Natural killer cell (primary cell): ENCODE measurements at places on chromosomes 2 and 18. TPM values are rescaled to one million over a fixed set of nuclear protein-coding genes. Genes with fewer than 3 reads are reported as not detected.

Gene KLHL29
- total RNA-seq = 0.24 TPM

Gene GALNT14
- total RNA-seq = not detected

Gene DSG1
- not detected for total RNA-seq

Gene FAM228A
- total RNA-seq = 0.34 TPM

Gene CENPO
- total RNA-seq = 11.2 TPM

Gene INHBB
- not detected for total RNA-seq

Gene CPO
- not detected for total RNA-seq

Gene UCN
- total RNA-seq = 2.4 TPM

Gene LIMS3
- 0.48 TPM for total RNA-seq

Gene CDCA7
- 1.4 TPM for total RNA-seq

Gene SLC4A3
- total RNA-seq = 0.15 TPM

Gene B4GALT6
- total RNA-seq = 18.6 TPM

Gene SUPT7L
- total RNA-seq = 52.2 TPM

Gene CDH7
- total RNA-seq = not detected

DNA sequence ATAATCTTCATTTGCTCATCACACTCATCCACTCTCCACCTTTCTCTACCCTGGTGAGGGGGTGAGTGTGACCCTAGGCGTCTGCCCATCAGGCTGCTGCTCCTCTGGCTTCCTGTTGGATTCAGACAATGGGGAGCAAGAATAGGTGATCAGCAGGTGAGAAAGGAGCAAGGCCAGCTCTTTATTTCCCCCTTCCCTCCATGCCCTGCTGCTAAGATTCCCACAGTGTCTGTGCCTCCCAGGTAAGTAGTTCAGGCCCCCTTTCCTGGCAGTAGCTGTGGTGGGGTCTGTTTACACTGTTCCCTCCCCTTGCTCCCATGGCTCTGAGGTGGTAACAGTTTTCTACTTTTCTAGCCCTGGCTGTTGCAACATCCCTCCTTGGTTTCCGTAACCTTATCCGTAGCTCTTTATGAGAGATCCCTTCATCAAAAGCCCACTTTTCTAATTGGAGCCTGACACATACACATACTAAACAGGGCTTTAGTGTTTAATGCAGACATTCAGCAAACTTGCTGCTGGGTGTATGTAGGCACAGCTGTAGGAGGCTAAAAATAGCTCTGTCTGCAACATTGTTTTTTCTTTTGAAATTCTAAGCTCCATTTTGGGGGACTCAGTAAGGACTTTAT lies 27.5 kb downstream of the MAP2 start:
- no peak for DNase-seq

GRCh38 chr2:230503798-230504197 lies 87.8 kb downstream of the SP100 start:
- DNase-seq = no peak

GRCh38 chr2:122636097-122636496 lies 880.6 kb downstream of the TSN start:
- DNase-seq = no peak

GRCh38 chr2:161843936-161844335 lies 219.7 kb downstream of the SLC4A10 start:
- no peak for DNase-seq

GRCh38 chr2:200677721-200678532 lies 92.1 kb downstream of the AOX1 start:
- DNase-seq = no peak

- no peak for DNase-seq
Measured at GRCh38 chr2:213766062-213766461, 481.8 kb downstream of the SPAG16 start.

DNA sequence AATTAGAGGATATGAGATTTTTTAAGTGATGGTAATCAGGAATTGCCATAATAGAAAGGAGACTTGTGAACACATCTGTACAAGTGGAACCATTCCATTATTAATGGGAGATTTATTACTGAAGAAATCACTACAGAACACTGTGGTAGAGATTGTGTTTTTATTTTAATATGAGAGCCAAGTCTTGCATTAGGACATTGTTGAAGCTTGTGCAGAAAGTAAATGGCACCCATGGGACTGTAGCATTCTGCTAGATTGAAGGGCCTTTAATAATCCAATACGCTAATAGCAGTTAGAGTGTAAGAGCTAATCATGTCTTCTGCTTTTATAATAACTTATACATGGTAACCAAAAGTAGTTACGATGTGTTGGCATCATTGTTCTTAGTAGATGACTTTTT lies 83.6 kb downstream of the VRK2 start:
- no peak for DNase-seq

- no peak for DNase-seq
Measured at GRCh38 chr2:39837856-39838453, 58.9 kb upstream of the THUMPD2 start.

DNA sequence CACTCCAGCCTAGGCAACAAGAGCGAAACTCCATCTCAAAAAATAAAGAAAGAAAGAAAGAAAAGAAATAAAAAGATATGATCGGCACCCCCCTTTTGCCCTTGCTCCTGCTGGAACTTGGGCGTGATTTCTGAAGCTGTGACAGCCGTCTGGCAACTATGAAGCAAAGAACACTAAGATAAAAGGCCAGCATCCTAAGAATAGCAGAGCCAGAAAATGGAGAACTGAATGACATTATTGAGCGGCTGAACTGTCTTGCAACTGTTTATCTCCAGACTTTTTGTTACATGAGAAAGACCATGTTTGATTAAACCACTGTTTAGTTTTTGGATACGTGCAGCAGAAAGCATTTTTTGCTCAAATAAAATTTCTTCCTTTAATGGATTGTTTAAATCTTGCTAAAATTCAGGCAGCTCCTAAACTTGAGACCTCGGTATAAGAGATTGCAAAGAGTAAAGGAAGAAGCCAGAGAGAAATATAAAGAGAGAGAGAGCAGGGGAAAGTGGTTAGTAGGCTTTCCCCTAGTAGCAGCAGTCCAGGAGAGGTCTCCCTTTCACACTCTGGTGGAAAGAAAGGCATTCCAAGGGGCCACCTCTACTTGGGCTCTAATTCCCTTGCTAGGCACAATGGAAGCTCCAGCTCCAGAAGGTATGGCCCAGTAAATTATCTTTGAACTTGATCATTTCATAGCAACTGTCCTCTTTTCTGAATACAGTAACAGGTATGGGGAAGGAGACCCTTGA lies 8.2 kb upstream of the MBD2 start:
- DNase-seq = no peak

GRCh38 chr2:143684551-143685320 lies 555.5 kb downstream of the ARHGAP15 start:
- no peak for DNase-seq

GRCh38 chr2:222433332-222434173 lies 9.2 kb downstream of the SGPP2 start:
- DNase-seq = no peak

DNA sequence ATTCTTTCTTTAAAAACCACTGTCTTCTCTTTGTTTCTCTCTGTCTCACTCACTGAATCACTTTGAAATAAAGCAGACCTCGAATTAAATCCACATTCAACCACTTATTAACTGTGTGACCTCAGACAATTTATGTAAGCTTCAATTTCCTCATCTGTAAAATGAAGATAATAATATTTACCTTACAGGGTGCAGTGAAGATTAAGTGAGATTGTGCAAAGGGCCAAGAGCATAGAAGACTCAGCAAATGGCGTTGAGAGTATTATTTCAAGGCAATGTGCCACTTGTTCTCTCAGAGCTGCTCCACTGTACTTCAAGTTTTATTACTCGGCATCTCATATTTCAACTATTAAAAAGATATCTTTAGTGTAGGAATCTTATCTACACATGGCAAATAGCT lies 454.2 kb upstream of the HNRNPA3 start:
- DNase-seq = no peak

DNA sequence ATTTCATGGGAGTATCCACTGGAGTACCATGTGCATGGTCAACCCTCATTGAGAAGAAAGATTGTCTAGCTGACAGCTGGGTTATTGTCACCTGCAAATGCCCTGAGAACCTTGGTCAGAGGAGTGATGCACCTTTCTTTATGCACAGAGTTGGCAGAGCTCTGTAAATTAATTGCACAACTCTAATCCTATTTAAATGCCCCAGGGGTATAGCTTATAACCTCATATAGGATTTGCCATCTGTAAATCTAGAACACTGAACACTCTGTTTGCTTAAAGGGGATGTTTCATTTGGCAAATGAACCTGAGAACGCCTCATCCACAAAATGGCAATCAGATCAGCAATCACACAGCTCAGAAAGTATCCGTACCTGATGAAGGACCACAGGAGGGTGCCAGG lies 71.8 kb upstream of the SP5 start:
- DNase-seq = no peak

DNA sequence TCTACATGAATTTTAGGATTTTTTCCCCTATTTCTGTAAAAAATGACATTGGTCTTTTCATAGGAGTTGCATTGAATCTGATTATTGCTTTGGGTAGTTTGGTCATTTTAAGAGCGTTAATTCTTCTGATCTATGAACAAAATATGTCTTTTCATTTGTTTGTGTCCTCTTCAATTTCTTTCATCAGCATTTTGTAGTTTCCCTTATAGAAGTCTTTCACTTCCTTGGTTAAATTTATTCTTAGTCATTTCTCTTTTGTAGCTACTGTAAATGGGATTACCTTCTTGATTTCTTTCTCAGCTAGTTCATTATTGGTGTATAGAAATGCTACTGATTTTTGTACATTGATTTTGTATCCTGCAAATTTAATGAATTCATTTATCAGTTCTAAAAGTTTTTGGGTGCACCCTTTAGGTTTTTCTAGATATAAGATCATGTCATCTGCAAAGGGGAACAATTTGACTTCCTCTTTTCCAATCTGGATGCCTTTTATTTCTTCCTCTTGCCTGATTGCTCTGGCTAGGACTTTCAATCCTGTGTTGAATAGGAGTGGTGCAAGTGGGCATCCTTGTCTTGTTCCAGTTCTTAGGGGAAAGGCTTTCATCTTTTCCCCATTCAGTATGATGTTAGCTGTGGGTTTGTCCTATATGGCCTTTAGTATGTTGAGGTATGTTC lies 36.6 kb upstream of the AAK1 start:
- DNase-seq = no peak

DNA sequence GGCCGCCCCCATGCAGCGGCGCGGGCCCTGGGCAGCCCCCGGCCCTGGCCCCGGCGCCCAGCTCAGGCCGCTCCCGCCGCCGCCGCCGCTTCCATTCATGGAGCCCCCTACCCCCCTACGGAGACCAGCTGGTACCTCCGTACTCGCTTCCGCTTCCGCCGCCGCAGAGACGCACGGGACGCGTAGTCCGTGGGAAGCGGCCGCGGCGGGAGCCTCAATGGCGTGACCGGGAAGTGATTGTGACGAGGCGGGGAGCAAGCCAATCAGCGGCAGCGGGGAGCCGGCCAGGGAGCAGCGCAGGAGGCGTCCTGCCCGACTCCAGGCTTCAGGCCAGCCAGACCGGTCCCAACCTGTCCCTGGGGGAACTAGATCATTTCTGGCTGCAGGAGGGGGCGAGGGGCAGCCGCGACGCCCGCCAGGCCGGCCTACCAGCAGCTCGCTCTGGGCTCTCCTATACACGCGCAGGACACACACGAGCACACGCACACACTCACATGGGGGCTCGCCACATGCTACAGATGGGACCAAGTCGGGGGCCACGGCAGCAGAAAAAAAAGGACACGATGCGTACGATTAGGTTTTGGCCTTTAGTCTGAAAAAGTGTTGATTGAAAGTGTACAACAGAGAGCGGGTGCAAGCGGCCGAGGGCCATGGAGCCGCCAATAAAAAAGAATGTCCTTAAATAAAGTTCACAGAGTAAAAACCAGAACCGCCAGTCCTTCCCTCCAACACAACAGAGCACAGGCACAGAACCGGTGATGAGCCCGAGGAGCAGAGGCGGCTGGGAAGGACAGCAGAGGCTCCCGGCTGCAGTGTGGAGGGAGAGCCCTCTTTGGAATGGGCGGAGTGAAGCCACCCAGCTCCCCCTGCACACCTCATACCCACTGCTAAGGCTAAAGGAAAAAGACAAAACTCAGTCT lies at the start of gene ZNF513:
Gene ZNF513 (minus strand): TSS at position 109 of the 920 bp plus-strand sequence. CDS start 208 bp downstream, outside the sequence.
- peak; percentile 94 for DNase-seq

DNA sequence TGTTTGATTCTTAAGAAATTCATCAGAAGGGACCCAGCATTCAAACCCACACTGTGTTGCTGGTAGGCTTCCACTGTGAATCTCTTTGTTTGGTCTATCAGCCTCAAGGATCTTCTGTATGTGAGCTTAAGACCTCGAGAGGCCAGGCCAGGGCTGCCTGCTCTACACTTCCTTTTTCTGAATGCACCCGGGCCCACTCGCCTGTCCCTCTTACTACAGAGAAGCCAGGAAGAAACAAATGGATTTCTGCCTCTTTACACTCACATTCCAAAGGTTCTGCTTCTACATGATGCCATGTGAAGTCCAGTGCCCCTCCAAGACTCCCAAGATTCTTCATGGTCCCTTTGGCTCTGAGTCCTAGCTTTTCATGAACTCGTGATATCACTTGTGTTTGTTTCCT lies 25.4 kb upstream of the MRPL19 start:
- DNase-seq = no peak

DNA sequence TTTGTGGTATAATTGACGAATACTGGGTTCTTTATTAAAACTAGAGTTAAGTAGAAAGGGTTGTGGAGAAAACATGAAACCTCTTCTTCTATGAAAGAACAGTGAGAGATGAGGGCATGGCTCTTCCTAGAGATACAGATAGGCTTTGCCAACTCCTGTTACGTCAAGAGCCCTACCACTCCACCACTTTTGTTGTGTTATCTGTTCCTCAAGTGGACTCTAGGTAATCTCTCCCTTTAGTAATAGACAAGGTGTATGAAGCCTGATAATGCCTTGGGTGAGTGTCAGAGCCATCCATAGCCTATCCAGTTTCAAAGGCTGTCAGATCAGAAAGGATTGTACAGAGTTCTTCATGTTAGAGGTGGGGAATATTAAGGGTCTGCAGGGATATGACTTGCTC lies 176.4 kb downstream of the SETBP1 start:
- DNase-seq = no peak

DNA sequence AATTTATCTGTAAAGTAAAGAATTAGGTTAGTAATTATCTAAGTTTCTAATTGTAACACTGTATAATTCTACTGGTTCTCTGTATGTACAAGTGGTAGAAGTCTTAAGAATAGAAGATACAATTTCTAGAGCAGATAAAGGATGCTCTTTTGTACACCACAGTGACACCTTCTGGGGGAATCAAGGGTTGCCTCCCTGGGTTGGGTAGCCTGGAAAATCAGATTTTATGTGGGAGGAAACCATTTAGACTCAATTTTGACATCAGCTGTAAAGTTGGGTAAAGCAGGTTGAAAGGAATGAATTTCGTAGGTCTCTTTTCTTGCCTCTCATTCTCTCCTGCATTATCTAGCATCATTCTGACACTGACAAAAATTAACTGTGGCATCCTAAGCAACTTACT lies 354.8 kb downstream of the DCC start:
- no peak for DNase-seq

- DNase-seq = no peak
Measured at GRCh38 chr18:62809900-62810299, 94.6 kb downstream of the PHLPP1 start.

- no peak for DNase-seq
Measured at GRCh38 chr18:51089691-51090090, 59.7 kb downstream of the SMAD4 start.

- peak; percentile 61 for DNase-seq
Measured at GRCh38 chr2:235951982-235952381, 216.2 kb downstream of the GBX2 start.
